PC-3 (cell line): ENCODE measurements at places on chromosomes 4 and X. TPM values are rescaled to one million over a fixed set of nuclear protein-coding genes. Genes with fewer than 3 reads are reported as not detected.

ITIH6 gene
- total RNA-seq: not detected in 2 replicates

GRCh38 chr4:37735578-37735977 lies 49.4 kb upstream of the RELL1 start:
- no peak for DNase-seq

- DNase-seq: no peak
Measured at GRCh38 chr4:6403400-6403685, 69.1 kb downstream of the PPP2R2C start.

DNA sequence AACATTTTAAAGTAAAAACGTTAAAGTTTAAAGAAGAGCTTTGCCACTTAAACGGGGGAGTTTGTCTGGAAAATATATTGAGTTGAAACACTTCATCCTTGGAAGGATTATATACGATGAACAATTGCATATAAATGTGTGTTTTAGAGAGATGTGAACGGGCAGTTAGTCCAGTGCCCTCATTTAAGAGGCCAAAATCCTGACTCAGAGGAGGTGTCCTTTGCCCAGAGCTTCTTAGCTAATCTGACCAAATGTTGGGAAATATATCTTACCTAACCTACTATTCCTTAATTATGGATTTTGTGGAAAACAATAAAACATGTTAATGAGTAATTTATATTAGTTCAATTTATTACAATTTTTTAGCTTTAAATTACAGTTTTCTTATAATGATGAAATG lies 327.2 kb upstream of the DIPK2B start:
- DNase-seq: no peak

- DNase-seq: peak; percentile 14
Measured at GRCh38 chr4:80026100-80026499, 46.9 kb downstream of the ANTXR2 start.
